Suppressor macrophage (primary cell): ENCODE measurements at places on chromosomes 3 and 15.

GRCh38 chr15:96361309-96362010, 31.0 kb downstream of the NR2F2 start:
- DNase-seq: no peak

DNA sequence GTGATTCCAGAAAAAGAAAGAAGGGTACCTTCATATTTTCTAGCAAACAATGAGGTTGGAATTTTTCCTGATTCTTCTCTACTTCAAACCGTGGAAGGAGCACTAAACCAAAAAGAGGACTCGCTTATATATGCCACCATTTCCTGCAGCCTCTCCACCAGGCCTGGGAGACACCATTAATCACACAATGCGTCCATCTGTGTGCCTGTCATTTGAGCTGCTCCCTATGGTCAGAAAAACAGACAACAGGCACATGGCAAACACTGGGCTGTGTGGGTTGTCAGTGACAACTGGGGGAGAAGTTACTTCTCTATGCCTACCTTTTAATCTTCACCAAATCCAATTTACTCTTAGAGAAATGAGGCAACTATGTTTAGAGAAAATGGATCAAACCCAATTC, 71.9 kb downstream of the NR2F2 start:
- DNase-seq: no peak

GRCh38 chr3:38541806-38542205, 45.7 kb downstream of the EXOG start:
- DNase-seq: no peak

DNA sequence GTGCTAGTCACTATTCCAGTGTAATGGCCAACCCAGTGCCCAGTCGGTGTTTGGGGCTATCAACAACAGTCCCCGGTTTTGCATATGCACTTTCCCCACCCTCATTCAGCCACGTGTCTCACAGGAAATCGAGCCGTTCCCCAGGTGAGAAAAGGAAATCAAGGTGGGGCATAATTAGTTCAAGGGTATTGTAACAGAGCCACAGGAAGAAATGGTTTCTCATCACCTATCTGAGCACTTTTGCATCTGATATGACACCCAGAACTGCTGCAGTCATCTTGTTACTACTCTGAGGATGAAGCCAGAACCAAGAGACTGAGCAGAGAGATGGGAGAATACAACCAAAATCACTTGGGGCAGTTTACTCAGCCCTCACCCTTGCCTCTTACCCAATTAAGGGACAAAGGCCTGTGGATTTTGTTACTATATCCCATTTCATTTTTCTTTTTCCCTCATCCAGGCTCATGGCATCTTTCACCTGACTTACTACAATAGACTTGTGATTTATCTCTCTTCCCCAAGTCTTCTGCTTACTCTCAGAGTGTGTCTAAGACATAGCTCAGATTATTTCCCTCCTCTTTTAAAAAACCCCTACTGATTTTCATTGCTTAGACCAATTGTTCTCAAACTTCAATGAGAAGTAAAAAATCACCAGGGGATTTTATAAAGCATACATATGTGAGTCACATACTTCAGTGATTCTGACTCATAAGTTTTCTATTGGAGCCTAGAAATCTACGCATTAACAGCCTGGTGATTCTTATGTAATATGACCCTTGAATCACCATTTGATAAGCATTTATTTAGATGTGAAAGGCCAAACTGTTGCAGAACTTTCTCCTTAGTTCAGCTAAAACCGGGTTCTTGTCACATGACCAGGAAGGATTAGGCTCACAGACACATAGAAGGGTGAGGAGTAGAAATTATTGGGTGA, 40.5 kb downstream of the TRAT1 start:
- DNase-seq: no peak

DNA sequence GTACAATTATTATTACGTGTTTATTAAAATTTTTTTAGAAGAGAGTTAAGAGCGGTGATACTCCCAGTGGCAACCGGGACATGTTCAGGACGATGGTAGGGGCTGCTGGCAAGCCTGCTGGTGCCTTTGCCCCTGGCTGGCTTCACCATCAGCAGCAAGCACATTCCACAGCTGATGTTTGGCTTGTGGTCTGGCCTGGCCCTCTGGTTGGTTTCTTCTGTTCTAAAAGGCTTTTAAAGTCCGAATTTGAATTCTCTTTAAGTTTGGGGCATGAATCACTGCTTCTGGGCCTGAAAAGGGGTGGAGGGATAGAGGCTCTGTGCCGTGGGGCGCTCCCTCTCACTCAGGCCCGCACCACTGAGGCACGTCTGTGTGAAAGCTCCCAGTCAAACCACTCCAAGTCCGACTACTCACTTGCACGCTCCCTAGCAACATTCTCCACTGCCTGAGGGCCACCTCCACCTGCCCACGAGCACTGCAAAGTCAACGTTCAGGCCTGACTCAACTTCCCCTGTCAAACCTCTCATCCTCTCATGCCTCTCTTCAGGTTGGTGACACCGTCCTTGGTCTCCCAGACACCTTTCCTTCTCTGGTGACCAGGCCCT, 10.1 kb downstream of the ITGA11 start:
- no peak for DNase-seq

- no peak for DNase-seq
Observed at GRCh38 chr3:113002679-113003078, 11.9 kb downstream of the GTPBP8 start.

DNA sequence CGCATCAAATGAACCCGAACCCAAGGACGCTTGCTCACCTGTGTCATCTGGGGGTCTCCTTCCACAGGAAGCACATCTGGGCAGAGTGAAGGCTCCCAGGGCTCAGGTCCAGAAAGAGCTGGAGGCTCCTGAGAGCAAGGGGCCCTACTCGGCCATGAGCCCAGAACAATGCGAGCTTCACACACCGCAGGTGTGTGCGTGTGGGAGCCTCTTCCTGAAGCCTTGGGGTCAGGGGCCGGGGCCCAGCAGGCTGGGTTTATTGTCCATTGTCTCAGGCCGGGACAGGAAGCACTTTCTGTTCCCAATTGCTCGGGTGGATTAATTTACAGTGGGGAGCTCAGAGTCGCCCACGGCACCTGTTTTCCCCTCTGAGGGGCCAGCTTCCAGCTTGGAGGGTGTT, 74.8 kb downstream of the RPN1 start:
- no peak for DNase-seq

- DNase-seq: no peak
Observed at GRCh38 chr15:83685916-83686332, 32.0 kb downstream of the ADAMTSL3 start.

- peak; percentile 13 for DNase-seq
Observed at GRCh38 chr3:31039145-31039544, 144.7 kb upstream of the GADL1 start.

DNA sequence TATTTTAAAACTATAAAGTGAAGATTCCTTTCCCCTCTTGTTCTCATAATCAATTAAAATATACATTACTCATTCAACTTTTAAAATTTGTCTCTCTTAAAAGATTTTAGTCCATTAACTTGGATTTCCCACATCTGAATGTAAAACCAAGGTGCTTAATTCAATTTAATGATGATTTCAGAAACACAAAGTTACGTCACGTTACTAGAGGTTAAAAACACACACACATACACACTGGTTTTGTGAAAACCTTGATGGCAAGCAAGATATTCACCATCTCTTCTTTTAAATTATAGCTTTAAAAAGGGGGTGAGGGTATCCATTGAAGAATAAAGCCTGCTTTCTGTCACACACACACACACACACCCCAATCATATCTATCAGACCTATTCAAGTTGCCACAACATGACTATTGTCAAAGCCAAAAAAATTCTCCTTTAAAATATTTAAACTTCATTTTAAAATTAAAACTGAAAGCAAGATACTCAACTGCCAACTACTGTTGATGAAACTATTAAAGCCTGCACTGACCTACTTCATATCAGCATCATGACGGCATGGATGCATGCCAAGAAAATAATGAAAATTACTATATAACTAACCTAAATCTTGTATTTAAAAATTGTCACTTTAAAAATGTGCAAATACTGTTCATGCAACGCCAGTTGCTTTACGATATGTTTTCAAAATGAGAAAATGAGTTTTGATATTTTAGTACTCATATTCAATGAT, 2.1 kb downstream of the RFX7 start:
- no peak for DNase-seq

DNA sequence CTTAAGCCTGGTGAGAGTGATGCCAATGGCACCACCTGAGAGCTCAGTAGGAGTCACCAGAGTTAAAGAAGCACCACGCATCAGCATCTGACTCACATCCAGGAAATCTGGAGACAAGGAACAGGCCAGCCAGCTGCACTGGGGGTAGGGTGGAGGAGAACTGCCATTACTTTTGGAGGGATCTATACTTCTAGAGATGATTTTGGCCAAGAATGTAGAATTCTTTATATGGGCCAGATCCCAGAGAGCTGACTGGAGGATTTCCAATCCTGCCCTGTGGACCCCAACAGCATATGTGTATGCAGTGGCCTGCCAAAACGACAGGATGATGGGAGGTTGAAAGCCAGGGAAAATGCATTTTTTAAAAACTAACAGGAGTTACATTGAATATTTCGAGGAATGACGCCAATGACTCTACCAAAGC, 29.8 kb downstream of the CCR3 start:
- DNase-seq: no peak

- DNase-seq: no peak
Observed at GRCh38 chr3:38711321-38711720, 61.8 kb upstream of the SCN5A start.
